ENCODE measurements at places on chromosomes 12 and 14.
A peak's percentile ranks its signal among the peaks of the same experiment; 100 is the strongest.

DNA sequence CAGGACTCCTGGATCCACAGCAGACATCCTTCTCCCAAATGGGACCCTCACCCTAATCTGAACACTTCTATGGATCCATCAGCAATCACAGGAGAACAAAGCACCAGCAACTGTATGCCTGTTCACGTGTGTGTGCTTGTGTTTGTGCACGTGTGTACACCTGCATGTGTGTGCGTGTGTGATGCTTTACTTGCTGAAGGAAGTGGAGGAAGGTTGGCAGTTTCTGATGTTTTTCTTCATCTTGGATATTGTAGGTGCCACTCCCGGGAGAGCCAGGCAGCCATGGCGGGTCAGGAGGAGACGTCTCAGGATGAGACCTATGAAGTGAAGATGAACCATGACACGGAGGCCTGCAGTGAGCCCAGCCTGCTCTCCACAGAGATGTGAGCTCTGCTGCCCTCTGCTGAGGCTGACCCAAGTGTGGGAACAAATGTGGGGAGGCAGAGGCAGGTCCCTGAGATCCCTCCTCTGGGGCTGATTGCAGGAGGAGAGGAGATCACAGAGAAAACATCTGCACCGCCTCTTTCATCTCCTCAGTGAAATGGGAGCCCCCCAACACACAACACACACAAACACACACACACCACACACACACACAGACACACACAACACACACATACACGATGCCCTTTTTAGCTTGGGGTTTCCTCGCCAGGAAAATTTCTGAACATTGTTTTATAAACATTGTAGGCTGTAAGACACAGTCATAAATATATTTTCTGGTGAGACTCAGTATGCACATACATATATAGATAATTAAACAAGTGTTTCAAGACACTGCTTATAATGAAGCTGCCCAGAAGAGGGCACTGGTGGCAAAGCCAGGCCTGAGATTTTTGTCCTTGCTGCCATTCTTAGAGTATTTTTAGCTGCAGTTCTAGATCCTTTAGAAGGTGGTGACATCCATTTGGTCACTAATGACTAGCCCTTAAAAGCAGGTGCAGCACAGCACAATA is 112.2 kb upstream of the FKBP4 start:
- peak; percentile 78 for DNase-seq

DNA sequence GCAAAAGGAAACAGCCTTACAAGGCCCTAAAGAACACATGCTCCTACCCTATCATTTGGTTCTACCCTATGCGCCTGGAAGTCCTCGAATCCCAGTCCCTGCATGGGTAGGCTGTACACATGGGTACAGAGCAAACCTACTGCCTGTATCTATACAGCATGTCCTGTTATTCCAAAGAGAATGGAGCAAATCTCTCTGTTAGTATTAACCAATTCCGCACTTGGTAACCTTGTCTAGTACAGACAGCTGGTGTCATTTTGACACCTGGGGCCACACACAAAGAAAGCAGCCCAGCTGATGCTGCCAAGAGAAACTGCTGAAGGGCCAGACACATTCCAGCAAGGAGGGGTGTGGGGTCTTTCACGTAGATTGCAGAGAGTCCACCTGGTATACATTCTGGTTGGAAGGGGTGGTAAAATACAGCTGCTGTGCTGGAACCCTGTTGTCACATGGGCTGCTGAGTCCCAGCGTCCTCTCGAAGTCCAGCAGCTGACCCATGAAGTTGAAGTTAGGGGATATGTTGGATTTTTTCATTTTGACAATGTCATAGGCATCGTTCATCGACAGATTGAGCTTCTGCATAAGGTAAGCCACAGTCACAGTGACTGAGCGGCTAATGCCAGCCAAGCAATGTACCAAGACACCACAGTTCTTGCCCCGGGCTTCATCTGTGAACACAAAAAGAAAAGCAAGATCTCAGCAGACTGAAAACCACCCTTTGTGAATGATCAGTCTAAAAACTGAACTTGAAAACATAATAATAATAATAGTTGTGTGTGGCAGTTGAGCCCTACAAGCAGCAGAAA is 3.2 kb downstream of the DUSP6 start:
- no peak for DNase-seq

DNA sequence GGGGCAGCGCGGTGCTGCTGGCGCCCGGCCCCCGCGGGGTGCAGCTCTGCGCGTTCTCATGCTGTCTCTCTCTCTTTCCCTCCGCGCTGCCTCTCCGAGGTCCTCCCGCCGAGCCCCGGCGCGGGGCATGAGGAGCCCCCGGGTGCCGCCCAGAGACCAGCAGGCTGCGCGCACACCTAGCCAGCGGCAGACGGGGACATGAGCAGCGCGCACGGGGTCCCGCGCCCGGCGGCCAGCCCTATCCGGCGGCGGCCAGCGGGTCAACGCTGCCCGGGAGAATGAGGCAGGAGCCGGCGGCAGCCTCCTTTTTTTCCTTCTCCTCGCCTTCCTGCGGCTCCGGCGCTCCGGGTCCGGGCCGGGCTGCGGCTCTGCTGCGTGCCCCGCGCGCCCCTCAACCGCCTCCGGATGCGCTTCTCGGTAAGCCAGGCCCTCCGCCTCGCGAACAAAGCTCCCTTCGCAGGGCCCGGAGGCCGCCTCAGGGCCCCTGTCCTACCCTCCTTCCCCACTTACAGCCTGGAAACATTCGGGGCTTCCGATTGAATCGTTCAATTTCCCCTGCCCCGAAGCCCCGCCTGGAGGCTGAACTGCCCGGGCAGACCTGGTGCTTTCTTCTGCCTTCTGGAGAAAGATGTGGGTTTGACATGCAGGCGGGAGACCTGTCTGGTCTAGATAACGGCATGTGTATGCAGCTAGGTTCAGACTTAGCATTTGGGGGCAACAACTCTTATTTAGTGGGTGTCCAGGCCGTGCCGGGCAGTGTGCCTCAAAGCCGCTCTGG is at the start of gene TUNAR:
TSS of gene TUNAR (plus strand) at position 72 of the 778 bp plus-strand sequence.
- DNase-seq = no peak

DNA sequence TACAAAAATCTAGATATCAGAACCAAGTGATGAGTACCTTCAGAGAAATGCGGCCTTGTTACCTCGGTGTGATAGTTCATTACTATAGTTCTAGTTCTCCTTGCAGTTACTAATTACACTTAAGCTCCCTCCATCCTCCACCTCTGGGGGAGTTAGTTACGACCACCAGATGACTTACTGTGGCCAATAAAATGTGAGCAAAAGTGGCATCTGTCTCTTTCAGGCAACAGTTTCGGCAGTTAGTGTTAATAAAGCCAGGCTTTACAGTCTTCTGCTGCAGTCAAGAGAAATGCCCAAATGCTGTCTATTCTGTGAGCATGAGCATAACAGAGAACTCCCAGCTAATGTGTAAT is 6.0 kb downstream of the TXNDC16 start:
- no peak for DNase-seq

- DNase-seq = no peak
These were observed 144.2 kb downstream of the PLEKHA5 start for GRCh38 chr12:19273482-19274330.

DNA sequence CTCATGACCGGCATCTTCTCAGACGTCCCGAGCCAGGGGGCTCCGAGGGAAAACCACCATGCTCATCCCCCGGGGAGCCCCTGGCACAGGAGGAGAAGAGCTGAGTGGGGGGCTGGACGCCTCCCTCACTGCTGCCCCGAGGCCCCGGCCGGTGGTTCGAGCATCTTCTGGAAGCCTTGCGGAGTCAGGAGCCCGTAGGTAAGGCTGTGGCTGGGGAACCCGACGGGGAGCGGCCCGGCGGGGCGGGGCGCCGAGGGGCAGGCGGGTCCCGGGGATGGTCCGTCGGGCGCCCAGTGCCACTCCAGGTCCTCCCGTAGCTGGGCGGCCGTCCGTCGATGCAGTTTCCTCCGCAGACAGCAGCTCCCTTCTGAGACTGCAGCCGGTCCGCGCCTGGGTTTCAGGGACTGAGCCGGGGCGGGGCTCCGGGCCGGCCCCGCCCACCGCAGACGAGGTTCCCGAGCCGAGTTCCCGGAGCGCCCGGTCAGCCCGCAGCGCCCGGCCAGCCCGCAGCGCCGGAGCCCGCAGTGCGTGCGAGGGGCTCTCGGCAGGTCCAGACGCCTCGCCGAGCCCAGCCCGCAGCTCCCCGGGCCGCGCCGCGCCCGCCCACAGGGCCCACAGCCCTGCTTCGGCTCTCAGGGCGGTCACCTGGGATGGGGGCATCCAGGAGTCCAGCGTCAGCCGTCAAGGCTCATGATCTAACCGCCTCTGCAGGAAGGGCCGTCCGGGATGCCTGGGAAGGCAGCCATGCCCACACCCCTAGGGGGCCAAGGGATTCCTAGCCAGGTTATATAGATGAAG is at the start of gene PGF:
TSS of gene PGF (minus strand) at position 369 of the 798 bp plus-strand sequence. CDS start at position 14, 355 bp downstream.
- no peak for DNase-seq

DNA sequence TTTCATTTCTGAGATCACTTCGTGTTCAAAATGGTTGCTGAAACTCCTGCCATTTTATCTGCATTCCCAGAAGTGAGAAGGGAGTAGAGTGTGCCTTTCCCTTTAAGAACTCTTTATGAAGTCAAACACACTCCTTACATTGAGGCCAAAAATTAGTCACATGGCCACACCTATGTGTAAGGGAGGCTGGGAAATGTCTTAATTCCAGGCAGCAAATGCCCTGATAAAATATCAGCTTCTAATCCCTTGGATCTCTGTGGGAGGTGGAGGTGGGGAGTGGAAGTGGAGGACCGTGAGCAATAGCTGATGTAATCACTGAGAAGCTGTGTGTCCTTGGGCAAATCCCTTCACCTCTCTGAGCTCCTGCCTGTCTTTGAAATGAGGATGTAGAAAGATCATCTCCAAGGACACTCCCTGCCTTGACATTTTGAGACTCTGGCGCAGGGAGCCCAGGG is 22.7 kb upstream of the ANKRD9 start:
- no peak for DNase-seq

- DNase-seq = no peak
These were observed 12.3 kb downstream of the TNFAIP2 start for GRCh38 chr14:103135333-103136260.

DNA sequence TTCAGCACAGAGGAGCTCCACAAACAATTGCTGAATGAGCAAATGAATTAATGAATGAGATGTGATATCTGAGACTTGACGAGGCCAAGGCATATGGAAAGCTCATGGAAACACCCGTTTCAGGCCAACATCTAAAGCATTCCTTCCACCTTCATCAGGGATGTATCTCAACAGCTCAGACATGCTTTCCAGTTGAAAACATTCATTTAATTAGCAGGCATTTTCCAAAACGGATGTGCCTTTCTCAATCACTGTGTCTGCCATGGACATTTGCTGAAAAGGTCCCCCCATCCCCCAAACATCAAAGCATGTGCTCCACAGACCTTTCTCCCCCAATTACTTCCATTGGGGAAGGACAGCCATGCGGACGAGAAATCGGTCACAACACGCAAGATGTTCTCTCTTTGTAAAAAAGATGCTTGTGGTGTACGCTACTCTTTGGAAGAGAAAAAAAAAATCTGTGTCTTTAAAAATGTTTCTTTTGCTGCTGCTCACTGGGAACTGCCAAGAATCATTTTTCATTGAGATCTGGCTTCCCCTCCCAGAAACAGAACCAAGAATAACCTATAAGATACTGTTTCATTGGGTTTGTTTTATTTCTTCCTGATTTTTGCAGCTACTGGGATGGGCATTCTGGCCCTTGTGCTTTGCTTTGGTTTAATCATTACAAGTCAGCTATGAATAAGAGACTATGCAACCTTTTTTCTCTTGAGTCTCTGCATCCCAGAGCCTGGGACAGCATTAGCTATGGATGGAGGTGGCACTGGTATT is 528.2 kb downstream of the MED13L start:
- DNase-seq = no peak

DNA sequence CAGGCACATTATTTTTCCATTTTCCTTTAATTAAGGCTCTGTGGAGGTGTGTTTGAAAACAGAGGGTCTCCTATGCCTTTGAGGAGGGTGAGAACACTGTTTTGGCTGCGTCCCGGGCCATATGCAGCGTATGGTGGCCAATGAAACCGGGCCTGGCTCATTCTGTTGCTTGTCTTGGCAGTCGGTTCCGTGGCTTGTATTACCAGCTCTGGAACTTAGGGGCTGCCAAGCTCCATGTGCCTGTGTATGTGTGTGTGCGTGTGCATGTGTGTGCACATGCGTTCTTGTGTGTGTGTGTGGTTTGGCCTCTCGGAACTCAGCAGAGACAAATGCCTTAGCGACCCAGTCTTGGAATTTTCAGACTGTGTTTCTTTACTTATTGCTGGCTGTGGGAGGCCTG is 2.7 kb downstream of the JDP2 start:
- no peak for DNase-seq

GRCh38 chr14:91202234-91202974 is 42.1 kb downstream of the GPR68 start:
- no peak for DNase-seq

- DNase-seq = no peak
These were observed 85.2 kb downstream of the KITLG start for GRCh38 chr12:88495031-88495430.

DNA sequence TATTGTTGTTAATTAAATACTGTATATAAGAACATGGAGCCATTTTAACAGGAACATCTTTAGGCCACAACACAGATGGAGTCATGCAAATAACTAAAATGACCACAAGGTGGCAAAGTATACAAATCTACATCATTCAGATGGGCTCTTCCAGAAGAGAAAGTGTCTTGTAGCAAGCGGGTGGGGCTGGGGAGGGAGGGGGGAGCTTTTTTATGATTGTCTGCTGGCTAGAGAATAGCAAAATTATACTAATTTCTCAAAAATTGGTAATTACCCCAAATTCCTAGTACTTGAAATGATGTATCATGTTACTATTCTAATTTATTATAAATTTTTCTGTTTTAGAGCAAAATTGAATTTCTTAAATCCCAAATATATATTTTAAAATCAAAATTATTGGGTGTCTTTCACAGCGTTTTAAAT is 378.7 kb downstream of the PRKD1 start:
- DNase-seq = peak; percentile 68

- DNase-seq = no peak
These were observed 93.2 kb upstream of the OTX2 start for GRCh38 chr14:56903304-56903969.

DNA sequence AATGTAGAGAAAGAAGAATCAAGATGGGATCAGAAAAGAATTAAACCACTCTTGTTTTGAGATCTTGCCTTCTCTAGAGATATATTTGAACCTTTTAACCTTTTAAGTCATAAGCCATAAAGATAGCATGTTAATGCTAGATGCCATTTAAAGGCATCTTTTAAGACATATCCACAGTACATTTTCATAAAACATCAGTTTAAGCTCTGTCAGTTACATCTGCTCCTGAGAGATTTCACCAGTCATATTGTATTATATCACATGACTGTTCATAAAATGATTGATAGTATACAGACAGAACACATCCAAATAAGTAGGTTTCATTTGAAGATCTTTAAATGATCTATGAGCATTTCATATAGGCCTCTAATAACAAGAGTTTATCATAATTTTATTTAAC is 1238.5 kb downstream of the SLC16A7 start:
- no peak for DNase-seq

DNA sequence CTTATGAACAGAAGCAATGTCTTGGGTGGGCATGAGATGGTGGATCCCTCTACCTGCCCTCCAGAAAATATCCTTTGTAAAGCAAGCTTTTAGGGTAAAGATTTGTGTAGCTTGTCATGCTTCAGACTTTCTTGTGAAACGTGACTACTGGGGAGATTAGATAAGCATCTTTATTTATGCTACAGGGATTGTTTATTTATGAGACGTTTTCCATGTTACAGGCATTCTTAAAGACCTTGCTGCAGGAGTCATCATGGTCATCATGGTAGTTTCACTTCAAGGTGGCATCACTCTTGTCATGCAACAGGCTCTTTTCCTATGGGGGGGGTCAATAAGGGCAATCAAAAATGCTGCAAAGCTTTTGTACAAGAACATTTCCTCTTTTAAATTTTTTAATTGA is 8.2 kb upstream of the MIS18BP1 start:
- no peak for DNase-seq

Measured in NAMALWA (cell line).